HuH-7 (cell line): ENCODE measurements at places on chromosomes 4 and X.

DNA sequence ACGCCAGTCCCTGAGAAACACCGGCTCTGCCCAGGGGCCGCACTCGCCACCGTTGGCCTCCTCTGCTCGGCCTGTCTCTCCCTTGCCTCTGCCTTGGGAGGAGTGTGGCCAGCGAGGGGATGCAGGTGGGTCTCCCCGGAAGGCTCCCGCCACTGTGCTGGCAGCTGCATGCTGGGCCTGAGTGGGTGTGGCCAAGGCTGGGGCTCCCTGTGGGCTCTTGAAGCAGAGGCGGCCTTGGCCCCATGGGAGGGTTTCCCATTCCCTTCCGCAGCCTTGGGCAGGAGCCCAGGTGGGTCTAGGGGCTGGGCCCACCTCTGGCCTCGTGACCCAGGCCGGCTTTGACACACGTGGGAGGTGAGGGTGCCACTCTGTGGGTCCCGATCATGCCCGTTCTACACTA lies 19.1 kb downstream of the FGFRL1 start:
- DNase-seq, result no peak

DNA sequence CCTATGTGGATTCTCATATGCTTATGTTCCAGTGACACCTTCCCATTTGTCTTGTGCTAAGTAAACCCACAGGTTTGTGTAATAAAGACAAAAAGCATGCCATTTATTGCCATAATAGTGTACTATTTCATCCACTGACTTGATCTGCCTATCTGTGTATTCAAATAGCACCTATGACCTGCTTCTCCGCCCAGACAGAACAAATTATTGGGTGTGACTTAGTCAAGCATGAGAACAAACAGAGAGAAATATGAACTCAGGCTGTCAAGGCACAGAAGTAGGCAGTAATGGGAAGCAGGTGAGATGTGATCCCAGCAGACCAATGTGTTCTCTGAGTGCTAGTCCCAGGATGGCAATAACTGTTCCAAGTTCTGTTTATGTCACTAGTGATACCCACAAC lies 25.4 kb downstream of the ELOVL6 start:
- DNase-seq, result no peak

GRCh38 chr4:114890773-114891172 lies 222.6 kb downstream of the NDST4 start:
- DNase-seq, result no peak

GRCh38 chr4:85952972-85953650 lies 406.7 kb downstream of the MAPK10 start:
- DNase-seq, result no peak

GRCh38 chrX:145865082-145865481 lies 47.5 kb downstream of the SLITRK2 start:
- DNase-seq, result no peak

DNA sequence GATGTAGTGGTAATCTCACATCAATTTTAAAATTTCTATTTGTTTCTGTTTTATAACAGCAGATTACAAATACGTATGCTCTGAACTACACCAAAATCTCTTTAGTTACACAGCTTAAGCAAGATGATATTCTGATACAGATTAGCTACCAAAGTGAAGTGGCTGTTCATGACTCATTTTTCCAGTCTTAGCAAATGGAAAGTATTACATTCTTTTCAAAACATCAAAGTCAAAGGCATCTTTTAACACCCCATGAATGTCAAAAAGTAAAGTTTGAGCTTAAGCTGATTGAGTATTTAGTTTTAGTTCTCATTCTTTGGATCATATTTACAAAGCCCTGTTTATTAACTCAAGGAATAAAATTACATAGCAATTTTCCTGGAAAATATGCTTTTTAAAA lies 6.6 kb upstream of the HPGDS start:
- no peak for DNase-seq

- no peak for DNase-seq
These were observed 63.7 kb downstream of the MAML3 start for GRCh38 chr4:140090215-140090731.

DNA sequence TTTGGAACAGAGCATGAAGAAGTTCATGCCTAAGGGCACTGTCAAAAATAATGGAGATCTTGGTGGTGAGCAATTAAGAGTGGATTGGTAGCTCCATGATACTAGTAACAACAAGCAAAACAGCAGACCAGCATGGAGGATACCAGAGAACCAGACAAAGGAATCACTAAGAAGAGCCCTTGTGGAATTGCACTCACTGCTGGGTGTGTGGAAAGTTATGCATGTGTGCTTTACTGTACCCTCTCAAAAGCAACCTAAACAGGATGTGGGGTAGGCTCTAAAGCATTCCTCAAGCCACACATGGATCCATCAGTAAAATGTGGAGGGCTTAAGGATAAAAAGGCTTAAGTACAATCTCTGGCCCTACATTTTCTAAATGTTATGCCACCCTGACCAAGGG lies 69.5 kb downstream of the AR start:
- no peak for DNase-seq

DNA sequence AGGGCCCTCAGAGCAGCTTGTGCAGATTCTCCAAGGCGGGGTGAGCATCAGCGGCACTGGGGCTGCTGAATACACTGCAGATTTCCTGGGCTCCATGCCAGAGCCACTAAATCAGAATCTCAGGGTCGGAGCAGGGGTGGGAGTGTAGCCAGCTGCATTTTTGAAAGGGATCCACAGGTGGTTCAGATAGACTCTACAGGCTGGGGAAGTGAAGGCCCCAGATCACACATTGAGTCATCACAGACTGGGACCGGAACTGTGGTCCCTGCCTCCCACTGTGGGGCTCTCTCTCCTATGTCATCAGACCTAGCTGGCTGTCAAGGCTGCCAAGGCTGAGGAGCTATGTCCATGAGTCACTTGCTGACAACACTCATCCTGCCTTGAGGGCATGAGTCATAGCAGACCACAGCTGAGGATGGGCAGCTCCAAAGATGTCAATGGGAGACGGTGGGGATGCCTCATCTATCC lies 162.3 kb upstream of the MAMLD1 start:
- DNase-seq, result no peak

DNA sequence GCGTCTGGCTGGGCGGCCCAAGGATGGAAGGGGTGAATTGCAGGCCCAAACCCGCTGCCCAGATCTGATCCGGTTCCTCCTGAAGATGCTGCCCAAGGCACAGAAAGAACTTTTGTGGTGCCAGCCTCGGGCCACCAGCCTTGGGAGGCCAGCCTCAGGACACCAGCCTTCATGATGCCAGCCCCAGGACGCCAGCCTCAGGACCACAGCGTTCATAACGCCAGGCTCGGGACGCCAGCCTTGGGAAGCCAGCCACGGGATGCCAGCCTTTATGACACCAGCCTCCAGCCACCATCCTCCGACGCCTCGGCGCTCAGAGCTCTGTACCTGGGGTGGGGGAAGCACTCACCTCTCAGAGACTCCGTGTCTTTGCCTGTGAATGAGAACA lies 107.8 kb downstream of the ADRA2C start:
- DNase-seq, result no peak

- no peak for DNase-seq
These were observed 344.0 kb downstream of the ACTRT1 start for GRCh38 chrX:127708155-127708554.

- DNase-seq, result no peak
These were observed 149.9 kb upstream of the IL15 start for GRCh38 chr4:141486375-141486997.

DNA sequence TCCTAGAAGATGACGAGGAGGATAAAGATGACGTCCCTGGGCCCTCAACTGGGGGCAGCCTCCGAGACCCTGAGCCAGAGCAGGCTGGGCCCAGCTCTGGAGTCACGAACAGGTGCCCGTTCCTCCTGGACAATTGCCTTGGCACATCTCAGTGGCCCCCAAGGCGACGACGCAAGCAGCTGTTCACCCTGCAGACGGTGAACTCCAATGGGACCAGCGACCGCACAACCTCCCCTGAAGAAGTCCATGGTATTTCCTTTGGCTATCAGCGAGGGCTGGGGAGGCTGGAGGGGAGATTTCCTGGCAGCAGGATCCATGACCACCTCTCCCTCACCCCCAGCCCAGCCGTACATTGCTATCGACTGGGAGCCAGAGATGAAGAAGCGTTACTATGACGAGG lies 11.9 kb downstream of the USP11 start:
- no peak for DNase-seq

DNA sequence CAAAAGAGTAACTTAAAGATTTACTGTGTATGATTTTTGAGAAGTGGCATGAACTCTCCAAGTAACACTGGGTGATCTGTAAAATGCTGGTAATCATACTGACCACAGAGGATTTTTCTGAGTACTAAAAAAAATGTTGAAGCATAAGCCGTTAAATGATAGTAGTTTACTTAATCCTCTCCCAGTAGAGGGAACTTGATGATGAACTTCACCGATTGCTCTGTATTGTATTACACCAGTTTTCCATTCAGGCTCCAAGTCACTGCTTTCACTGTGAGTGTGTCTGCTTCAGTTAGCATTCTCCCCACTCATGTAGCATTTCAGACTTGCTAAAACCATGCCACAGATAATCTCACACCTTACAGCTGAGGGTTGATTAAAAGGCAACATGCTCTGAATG lies 294.1 kb downstream of the GBA3 start:
- DNase-seq, result no peak

DNA sequence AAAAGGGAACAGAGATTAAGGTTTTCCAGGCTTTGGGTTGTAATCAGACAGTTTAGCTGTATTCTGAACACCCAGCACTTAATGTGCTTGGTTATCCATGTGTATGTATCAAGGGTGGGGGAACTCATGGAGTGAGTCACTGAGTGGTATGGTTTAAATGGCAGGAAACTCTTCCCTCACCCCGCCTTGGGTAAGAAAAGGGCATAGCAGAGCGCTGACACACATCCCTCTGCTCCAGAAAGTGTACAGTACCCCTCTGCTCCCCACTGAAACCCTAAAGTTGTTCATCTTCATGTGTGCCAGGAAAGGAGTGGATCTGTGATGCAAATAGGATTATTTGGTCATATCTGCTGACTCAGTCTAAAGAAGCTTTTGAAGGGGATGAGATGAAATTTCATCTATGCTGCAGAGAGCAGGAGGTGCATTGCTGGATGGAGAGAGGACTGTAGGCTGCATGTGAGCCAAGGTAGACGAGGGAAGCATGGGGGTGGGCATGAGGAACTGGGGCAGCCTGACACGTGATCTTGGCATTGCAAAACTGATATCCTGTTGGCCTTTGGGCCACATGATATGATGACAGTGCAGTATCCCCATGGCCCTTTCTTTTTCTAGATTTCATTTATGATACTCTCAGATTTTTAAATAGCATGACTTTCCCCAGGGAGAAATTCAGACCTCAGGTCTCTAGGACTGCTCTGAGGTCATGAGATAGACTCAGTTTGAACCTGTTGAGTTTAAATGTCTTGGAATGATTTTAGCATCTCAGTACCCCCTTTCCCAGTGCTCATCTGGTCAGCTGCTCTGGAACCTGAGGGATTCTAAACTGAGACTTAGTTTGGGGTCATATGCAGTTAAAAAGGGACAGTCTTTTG lies 84.8 kb downstream of the TMEM164 start:
- DNase-seq, result no peak

DNA sequence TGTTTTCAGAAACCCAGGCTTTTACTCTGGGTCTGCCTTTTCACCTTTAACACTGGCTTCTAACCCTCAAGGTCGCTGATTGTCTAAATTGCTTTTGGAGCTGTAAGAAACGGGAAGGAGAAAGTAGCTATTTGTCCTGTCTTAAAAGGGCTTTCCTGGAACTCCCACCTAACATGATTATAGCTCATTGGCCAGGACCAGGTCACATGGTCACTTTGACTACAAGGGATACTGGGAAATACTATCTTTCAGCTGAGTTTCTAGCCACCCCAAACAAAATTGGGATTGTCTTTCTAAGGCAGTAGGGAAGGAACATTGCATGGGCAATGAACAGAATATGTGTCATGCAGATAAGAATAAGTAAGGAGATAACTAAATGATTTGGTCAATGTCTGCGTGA lies 106.7 kb upstream of the ARHGAP24 start:
- no peak for DNase-seq

DNA sequence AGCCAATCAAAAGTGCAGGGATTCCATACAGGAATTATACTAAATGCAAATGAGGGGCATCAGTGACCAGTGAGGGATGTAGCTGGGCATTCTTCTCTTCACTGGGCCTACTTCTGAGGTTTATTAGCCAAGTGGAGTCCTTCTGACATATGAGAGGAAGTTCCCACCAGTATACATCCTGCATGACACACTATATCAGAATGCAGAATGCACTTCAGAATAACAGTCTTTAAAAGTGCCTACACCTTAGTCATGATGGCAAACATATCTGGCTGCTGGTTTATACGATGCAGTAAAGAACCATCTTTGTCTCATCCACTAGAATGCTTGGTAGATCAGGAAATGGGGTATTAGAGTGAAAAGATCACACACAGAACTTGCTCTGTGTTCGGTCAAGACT lies 180.3 kb upstream of the PPARGC1A start:
- no peak for DNase-seq

- no peak for DNase-seq
These were observed 595 bp downstream of the KLHL34 start for GRCh38 chrX:21657318-21658151.

- no peak for DNase-seq
These were observed 654.1 kb downstream of the STIM2 start for GRCh38 chr4:27514711-27515110.

- DNase-seq, result no peak
These were observed 196.6 kb downstream of the PRDM5 start for GRCh38 chr4:120725639-120726580.

- DNase-seq, result no peak
These were observed 183.4 kb downstream of the PPP3CA start for GRCh38 chr4:101163936-101164335.

GRCh38 chrX:140764401-140764919 lies 54.9 kb downstream of the LINC00632 start:
- DNase-seq, result no peak

- DNase-seq, result no peak
These were observed 30.8 kb downstream of the FRMPD3 start for GRCh38 chrX:107480272-107480671.

DNA sequence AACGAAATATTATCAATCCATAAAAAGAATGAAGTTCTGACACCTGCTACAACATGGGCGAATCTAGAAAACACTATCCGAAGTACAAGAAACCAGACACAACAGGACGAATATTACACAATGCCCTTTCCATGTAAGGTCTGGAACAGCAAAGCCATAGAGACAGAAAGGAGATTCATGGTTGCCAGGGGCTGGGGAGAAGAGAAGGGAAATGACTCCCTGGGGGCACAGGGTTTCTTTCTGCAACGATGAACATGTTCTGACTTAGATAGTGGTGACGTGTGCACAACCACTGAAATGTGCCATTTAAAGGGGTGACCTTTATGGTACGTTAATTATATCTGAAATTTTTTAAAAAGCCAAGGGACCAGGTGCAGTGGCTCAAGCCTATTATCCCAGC lies 28.3 kb downstream of the GPR143 start:
- DNase-seq, result no peak
